HTR-8/SVneo (cell line): ENCODE measurements at places on chromosomes 3 and 15.
A peak's percentile ranks its signal among the peaks of the same experiment; 100 is the strongest.

- DNase-seq = no peak
Observed at GRCh38 chr3:176037636-176038035, 1159.6 kb downstream of the TBL1XR1 start.

DNA sequence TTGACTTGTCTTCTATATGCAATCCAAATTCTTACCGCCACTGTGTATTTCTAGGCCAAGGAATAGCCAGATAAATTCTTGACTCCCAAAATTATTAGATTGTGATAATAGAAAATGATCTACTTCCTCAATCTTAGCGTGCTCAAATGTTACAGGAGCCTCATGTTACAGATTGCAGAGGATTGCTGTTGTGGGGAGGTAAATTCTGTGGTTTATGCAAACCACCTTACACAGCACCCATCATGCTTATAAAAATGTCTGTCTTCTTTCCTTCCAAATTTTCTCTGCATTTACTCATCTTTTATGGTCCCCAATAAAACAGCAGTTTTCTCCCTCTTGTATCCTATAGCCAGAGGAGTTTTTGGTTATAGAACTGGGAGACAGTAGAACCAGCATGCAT, 420.2 kb upstream of the ROBO1 start:
- no peak for DNase-seq

- DNase-seq = peak; percentile 57
Observed at GRCh38 chr15:72599855-72600464, 54.5 kb upstream of the GOLGA6B start.

- DNase-seq = no peak
Observed at GRCh38 chr15:31609906-31610305, 283.3 kb downstream of the KLF13 start.

DNA sequence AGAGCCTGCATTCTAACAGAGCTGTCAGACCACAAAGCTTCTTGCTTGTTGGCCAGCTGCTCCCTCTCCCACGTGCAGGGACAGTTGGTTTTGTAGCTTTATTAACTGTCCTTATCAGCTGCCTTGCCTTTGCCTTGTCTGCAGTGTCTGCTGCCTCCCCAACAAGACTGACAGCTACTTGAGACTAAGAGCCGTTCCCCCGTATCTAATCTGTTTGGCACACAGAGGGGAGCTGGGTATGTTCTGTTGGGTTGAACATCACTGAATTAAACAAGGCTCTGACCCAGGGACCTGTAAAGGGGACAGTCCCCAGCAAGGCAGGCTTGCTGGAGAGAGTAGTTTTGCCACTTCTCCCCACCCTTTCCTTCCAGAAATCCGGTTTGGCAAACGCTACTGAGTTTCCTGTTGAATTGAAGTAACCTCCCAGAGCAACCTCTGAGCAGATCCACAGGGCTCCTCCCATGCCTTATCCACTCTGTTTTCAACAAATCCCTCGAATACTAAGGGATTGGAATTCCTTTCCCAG, 116.1 kb downstream of the ANP32A start:
- DNase-seq = no peak

- DNase-seq = no peak
Observed at GRCh38 chr3:89533275-89533674, 425.9 kb downstream of the EPHA3 start.

- no peak for DNase-seq
Observed at GRCh38 chr3:16809993-16810392, 74.8 kb upstream of the PLCL2 start.

DNA sequence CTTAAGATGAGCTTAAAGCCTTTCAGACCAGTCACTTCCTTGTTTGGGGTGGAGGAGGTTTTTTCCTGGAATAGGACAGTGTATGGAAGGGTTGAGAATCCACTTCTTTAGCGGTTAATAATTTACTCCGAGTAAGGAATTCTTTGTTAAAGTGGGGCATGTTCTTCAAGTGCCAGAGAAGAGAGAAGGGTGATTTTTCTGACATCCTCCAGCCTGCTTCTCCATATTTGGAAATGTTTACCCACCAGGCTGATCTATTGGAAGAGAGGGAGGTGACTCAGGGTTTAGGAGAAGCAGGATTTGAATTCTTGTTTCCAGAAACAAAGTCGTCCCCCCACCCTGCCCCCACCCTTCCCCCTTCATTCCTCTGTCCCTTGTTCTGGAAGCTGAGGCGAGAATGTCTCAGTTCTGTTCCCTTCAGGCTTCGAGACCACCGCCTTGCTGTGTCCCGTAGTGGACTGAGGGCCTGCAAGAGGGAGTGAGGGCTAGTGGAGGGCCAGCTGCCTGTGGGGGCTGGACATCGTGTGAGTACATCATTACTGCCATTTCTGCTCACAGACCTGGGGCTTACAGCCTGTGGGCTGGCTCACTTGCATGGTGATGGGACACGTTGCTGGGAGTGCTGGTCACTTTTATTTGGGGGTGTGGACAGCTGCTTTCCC, 58.5 kb downstream of the LPP start:
- no peak for DNase-seq

DNA sequence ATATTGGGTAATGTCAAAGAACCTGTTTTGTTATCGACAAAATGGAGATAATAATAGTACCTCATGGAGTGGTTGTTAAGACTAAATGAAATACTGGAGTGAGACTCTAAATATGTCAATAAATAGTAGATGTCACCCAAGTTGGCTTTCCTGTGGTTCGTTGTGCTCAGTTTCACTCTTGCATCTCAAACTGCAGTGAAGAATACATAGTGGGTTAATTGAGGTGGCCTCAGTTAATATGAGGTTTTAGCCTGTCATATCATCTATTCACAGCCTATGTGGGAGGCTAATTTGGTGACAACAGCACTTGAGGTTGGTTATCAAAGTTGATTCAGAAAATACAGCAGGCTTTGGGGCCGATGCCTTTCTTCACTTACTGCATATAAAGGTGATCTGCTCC, 485.5 kb upstream of the SUCLG2 start:
- no peak for DNase-seq

- DNase-seq = no peak
Observed at GRCh38 chr15:37094333-37094914, 5.9 kb downstream of the MEIS2 start.

GRCh38 chr3:36942638-36943248, 2.1 kb downstream of the TRANK1 start:
- DNase-seq = no peak

GRCh38 chr3:122892118-122892960, 97.5 kb downstream of the SLC49A4 start:
- DNase-seq = no peak

DNA sequence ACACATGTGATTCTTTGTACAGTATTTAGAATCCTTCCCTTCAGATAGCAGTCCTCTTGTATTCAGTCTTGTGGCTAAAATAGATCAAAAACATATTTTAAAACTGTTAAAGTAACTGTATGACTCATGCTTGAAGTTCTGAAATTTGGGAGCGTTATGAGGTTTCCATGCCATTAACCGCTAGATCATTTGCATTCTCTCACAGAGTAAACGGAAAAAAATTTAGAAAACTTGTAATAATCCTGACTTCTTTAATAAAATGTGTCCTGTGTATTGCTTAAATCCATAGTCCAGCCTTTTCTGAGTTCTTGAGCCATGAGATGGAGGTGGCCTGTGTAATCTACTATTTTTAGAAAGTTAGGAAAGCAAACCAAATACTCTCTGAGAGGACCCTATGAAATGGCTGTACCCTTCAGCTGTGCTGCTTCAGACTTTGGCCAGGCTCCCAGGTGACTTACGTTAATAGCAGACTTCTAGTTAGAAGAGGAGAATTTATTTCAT, 33.8 kb downstream of the MBNL1 start:
- DNase-seq = no peak

- peak; percentile 90 for DNase-seq
Observed at GRCh38 chr15:76190751-76191538, 120.3 kb downstream of the ETFA start.

GRCh38 chr3:40504636-40505430, 1.0 kb upstream of the ZNF620 start:
- peak; percentile 67 for DNase-seq

DNA sequence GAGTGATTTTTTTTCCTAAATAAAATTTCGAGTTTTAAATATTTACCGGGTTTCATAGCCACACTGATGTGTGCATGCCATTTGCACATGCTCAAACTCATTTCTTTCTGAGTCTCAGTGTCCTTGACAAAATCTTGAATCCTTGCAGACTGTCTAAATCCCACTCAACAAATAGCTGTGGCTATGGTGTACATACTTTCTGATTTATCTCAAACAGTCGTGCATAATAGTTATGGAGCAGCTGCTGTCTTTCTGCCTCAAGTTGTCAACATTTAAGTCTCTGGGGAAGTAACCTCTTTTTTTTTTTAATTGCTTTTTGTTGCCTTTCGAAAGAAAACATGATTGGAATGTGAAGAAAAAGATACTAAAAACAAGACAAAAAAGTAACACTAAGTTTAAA, 52.8 kb upstream of the UTS2B start:
- DNase-seq = no peak

DNA sequence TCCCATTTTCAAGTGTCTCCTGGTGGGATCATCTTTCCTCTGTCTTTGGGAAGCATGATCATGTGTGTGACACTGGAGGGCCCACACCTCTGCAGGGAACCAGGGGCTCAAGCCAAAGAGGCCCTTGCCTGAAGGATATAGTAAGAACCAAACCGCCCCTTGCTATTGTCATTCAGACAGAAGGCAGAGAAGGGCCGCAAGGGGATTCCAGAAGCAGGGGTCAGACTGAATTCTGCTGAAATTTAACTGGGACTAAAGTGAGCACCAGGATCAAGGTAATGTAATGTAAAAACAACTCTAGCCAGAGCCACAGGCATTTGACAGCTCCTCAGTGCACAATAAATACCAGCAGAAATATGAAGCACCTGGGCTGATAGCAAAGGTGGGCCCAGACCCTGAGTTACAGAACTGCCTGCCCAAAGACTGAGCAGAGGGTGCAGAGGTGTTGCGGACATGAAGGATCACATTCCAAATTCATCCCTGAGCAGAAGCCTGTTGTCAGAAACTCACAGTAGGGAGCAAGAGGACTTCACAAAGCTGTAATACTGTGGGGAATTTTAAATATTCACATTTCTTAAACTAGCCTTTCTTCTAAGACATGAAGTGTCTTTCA, 46.0 kb upstream of the RASGRF1 start:
- DNase-seq = no peak

DNA sequence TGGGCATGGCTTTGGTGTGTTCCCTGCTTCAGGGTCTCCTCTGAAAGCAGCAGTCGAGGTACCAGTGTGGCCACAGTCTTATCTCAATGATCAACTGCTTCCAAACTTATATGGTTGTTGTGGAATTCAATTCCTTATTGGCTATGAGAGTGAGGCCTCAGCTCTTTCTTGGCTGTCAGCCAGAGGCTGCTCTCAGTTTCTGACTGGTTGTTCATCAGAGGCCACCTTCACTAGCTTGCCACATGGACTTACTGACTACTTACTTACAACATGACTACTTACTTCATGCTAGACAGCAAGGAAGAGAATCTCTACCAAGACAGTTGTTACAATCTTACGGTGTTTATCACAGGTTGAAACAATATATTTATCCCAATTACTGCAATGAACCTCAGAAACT, 789.2 kb downstream of the DIPK2A start:
- no peak for DNase-seq

- no peak for DNase-seq
Observed at GRCh38 chr3:179297971-179298725, 24.7 kb upstream of the ZNF639 start.

DNA sequence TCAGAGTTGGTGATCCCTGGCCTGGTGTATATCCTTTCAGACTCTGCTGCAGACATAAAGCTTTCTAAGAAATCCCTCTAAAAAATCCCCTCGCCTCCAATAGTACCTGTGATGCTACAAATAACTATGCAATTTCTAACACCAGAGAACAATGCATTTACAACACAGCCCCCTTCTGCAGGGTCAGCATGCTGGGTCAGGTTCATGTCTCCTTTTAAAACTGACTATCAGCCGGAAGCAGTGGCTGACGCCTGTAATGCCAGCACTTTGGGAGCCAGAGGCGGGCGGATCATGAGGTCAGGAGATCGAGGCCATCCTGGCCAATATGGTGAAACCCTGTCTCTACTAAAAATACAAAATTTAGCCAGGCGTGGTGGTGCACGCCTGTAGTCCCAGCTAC, 77.0 kb upstream of the SPATA12 start:
- DNase-seq = no peak

DNA sequence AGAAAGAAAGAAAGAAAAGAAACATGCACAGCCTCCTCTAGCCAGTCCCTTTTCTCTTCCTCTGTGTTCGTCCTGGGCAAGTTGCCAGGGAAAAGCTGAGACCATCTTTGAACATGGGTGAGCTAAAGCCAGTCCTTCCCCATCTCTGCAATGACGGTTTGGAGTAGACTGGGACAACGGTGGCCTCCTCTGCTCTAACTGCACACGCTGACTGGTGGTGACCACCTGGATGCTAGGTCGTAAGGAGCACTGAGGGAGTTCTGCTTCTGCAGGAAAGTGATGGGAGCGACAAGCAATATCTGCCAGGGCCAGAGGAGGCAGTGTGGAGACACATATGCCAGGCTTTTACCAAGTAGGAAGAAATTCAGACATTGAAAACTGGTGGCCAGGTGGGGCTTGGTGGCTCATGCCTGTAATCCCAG, 111.7 kb downstream of the NUP210 start:
- DNase-seq = peak; percentile 41

DNA sequence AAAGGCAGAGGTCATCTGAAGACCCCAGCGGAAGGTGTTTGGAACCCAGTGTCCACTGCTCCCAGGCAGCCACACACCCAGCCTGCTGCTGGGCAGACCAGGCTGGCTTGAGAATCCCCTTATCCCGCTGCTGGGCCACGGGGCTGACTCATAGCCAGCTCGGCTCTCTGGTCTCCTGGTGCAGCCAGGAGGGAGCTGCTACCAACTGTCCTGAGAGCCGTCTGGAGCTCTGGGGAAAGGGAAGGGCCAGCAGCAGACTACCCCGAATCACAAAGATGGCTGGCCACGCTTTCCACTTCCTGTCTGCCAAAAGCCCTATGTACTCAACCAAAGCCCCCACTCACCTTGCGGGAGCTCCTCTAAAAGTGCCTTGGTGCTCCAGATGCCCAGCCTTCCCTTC, 38.3 kb downstream of the WHAMM start:
- DNase-seq = no peak

- no peak for DNase-seq
Observed at GRCh38 chr3:159902546-159903314, 85.9 kb upstream of the IL12A start.

DNA sequence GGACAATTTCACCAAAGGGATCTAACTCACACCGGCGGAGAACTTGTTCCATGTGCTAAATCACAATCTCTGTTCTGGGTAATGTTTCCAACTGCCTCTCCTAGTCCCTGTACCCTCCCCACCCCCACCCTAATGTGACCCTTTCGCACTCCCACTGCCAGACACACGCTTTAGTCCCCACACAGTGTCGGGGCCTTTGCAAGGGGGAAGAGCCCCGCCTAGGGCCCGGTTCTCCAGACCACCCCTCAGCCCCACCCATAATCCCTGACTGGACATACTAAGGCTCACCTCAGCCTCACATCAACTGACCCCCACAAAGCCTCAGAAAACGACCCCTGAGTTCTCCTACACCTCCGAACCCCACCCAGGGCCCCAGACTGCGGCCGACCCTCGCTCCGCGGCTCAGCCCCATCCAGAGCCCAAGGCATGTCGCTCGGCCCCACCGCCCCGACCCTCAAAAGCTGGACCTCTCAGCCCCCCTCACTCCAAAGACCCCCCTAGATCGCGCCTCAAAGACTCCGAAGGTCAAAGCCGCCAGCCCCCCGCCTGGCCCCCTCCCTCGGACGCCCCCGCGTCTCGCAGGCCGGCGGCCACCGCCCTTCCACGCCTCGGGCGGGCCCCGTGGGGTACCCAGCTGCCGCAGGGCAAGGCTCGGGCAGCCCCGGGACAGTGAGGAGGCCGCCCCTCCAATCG, 72.0 kb upstream of the MAP4 start:
- no peak for DNase-seq

- no peak for DNase-seq
Observed at GRCh38 chr3:196974661-196975060, 6.0 kb upstream of the PIGZ start.

- no peak for DNase-seq
Observed at GRCh38 chr3:112817797-112818196, 28.9 kb downstream of the CD200R1L start.
